ENCODE measurements at places on chromosomes 6 and 20. TPM values are rescaled to one million over a fixed set of nuclear protein-coding genes. Genes with fewer than 3 reads are reported as not detected.

The C6orf52 gene
- total RNA-seq: 4.6 TPM

The PKIB gene
- total RNA-seq: 62.9 TPM

The PROKR2 gene
- 0.74 TPM for total RNA-seq

The DNAH8 gene
- 0.03 TPM for total RNA-seq

The BPI gene
- not detected for total RNA-seq

The RBPJL gene
- not detected for total RNA-seq

The TBXT gene
- 0.22 TPM for total RNA-seq

The PHF3 gene
- total RNA-seq: 35.5 TPM

The PDE10A gene
- total RNA-seq: 1.6 TPM

The BPIFB2 gene
- total RNA-seq: not detected

The CST2 gene
- not detected for total RNA-seq
